ENCODE measurements at places on chromosomes 6 and 20.

GRCh38 chr6:54050750-54051149 is 60.5 kb upstream of the MLIP start:
- DNase-seq: no peak

DNA sequence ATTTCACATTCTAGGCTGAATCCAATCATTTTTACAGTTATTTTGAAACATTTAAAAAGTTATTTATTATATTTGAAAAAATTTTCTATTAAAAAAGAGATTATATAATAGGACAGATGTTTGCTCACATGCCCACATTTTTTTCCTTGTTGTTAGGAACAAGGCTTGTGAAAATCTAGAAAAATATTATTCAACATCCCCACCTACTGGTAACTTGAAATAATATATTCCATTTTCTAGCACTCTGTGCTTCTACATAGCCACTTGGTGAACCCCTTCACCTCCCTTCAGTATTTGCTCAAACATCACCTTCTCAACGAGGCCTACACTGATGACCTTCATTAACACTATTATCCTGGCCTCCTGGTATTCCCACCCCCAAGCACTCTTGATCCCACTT is 18.3 kb upstream of the GPRC6A start:
- no peak for DNase-seq

- no peak for DNase-seq
Observed at GRCh38 chr20:4225745-4226144, 210.4 kb upstream of the RNF24 start.

GRCh38 chr6:149202952-149203351 is 114.6 kb upstream of the TAB2 start:
- DNase-seq: no peak

DNA sequence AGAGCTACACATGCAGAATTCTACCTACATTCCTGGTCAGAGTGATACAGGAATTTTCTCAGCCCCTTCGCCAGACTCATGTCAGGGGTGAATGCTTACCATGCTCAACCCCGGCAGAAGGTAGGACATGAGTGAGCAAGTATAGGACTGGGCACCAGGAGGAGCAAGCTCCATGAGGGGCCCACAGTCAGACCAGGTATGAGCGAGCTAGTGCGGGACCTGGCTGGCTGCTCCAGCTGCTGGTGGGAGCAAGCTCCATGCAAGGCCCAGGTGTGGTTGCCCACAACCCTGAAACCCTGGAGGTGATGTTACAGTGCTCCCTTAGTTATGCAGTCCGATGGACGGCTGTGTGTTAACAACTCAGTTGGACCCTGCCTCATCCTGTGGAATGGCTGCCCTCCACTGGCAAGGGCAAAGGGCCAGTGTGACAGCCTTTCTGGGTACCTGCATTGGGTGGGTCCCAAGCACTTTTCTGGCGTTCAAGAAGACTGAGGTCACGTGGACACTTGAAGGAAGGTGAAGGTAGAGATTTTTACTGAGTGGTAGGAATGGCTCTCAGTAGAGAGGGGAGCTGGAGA is 503.5 kb upstream of the CITED2 start:
- no peak for DNase-seq

Measured in activated CD4-positive, alpha-beta T cell treated with anti-CD3 and anti-CD28 coated beads for 24 hours (primary cell).